ENCODE measurements at places on chromosomes 6 and 20.

- DNase-seq, result no peak
Measured at GRCh38 chr6:16124198-16125180, 4.4 kb upstream of the MYLIP start.

GRCh38 chr6:147724454-147724853 lies 216.0 kb downstream of the SAMD5 start:
- no peak for DNase-seq

DNA sequence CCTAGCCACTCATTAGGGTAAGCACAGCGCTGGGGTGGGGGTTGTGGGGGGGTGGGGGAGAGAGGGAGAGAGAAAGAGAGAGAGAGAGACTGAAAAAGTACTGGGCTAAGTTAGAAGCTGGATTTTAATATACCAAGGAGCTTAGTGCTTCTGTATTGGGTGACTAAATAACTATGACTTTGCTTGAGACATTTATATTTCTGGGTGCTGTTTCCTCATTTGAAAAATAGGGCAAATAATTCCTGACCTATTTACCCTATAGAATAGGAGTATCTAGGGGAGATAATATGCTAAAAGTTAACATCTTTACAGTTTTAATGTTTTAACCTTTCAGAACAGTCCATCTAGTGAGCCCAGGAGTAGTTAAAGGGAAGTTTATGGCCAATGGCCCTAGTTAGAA lies 7.7 kb downstream of the NKAIN2 start:
- no peak for DNase-seq

- DNase-seq, result no peak
Measured at GRCh38 chr20:59441860-59442810, 141.7 kb downstream of the EDN3 start.

DNA sequence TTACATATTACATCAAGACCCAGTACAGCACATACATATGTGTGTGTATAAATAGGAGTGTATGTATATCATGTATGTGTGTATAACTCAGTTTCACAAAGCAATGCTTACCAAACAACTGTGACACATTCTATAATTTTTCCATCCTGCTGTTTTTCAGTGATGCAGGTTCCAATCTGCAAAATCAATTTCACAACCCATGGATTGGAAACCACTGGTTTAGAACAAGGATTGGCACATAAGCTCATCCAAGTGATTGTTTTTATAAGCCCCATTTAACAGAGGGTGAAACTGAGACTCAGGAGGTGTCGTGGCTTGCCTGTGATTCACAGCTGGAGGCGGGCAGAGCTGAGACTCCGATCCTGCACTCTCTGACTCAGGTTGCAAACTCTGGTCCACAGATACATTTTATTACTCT lies 158.2 kb downstream of the ZMYND8 start:
- DNase-seq, result peak; percentile 61

DNA sequence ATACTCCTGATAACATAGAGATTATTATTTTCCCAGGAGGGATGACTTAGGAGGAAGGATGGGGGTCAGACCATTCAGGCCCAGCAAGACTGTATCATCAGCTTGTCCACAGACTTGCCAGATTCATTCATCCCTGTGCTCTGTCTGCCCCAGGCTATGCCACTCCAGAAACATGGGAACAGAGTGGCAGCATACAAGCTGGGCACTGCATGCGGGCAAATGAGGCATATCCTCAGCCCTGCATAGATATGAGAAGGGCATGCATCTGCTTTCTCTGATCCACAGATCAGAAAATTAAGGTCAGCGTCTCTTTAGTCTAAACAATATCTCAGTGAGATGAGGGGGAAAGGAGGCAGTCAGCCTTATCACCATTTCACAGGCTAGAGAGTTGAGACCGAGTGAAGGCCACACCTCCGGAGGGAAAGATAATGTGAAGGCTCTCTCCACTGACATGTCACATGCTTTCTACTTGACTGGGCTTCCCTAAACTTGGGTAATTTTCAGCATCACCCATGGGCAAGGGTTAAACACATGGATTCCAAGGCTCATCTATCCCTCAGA lies 140.5 kb downstream of the TFAP2B start:
- DNase-seq, result no peak

- DNase-seq, result no peak
Measured at GRCh38 chr6:108518714-108519576, 41.8 kb upstream of the FOXO3 start.

GRCh38 chr20:61169874-61170273 lies 82.2 kb upstream of the CDH4 start:
- DNase-seq, result no peak

DNA sequence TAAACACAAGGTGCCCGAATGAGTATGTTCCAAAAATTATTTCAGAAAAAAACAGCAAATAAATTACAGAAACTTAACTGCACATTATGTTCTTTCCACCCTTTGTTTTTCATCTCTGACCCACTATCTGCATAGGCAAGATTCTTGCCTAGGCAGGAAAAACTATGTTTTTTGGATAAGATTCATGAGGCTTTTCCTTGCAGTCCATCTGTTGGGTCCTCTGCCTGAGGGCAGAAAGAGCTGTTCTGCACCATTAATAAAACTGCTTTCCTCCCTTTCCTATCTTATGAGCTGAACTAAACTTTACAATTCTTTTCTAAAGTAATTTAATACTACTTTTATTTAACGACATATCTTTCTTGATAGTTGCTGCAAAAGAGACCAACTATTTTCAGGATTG lies 21.1 kb downstream of the ENPP1 start:
- DNase-seq, result no peak

DNA sequence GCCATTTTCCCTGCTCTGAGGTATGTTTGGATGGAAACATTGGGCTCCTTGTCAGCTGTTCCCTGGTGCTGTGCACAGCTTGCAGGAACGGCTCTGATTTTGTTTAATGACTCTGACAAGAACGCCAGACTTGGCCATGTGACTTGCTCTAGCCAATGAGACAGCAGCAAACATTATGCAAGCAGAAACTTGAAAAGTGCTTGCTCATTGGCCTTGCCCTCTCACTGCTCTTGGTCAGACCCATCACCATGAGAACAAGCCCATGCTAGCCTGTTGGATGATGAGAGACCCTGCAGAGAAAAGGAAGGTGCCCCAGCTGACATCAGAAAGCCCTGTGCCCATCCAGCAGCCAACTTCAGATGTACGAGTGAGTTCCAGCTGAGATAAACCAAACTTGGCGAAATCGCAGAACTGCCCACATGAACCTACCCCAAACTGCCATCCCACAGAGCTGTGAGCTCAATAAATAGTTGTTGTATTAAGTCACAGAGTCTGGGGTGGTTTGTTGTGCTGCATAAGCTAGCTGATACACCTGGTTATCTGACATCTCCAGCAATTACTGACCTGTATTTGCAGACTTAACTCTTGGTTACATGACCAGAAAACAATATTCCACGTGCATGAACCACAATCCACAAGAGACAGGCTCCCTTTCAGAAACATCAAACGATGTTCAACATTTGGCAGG lies 96.9 kb downstream of the JPH2 start:
- no peak for DNase-seq

GRCh38 chr6:4961322-4962168 lies 42.3 kb downstream of the RPP40 start:
- no peak for DNase-seq

- DNase-seq, result no peak
Measured at GRCh38 chr6:15392182-15392581, 146.3 kb downstream of the JARID2 start.

DNA sequence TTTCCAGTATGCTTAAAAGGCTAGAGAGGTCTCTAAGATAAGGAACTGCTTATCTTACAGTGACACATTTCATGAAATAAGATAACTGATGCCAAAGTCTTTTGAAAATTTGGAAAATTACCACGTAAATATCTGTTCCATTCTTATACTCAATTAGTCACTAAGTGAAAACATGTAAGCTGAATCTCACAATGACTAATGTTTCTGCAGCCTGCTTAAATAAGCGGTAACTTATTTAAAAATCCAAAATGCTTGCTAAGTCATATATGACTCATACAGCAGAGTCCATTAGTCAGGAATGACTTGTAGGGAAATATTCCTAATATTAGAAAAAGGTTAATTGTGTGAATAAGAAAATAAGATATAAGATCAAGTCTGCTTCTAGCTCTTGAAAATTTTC lies 27.8 kb upstream of the LGSN start:
- no peak for DNase-seq

GRCh38 chr6:15770347-15771143 lies 107.7 kb upstream of the DTNBP1 start:
- DNase-seq, result no peak

DNA sequence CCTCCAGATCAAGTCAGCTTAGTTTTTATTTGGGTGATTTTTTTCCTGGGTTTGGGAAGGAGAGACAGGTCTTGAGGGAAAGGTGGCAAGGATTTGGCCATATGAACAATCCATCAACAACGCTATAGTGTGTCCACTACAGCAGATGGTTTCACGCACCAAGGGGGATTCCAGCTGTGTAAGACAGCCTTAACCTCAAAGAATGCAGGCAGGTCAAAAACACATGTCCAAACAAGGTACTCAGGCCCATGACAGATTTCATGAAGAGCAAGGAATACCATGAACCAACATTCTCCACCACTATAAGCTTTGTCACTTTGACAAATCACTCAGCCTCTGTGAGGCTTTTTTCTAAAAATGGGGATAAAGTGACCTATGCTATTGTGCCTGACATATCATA lies 2.0 kb downstream of the AIF1 start:
- no peak for DNase-seq

DNA sequence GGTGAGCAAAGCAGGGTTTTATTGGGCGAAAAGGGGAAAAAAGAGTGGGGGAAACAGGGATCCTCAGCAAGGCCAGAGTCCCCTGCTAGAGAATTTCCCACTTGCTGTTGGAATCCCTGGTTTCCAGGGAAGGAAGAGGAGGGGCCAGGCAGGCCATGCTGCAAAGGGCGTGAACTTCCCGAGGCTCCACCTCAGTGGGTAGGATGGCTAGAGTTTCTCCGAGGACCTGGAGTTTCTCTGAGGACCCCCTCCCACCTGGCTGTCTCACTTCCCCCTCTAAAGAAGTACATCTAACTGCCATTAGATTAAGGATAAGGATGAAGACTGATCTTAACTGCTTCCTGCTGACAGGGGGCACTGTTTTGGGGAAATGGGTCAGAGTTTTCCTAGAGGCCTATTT lies 1239.3 kb upstream of the GJE1 start:
- no peak for DNase-seq

GRCh38 chr6:111091987-111092386 lies 4.7 kb downstream of the SLC16A10 start:
- DNase-seq, result no peak

DNA sequence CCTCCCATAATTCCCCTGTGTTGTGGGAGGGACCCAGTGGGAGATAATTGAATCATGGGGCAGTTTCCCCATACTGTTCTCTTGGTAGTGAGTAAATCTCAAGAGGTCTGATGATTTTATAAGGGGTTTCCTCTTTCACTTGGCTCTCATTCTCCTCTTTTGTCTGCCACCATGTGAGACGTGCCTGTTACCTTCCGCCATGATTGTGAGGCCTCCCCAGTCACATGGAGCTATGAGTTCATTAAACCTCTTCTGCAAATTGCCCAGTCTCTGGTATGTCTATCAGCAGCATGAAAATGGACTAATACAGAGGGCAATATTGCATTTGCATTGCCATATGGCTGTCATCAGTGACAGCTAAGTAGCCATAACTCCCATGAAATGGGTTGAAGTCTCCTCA lies 63.2 kb downstream of the ZNF217 start:
- DNase-seq, result no peak

GRCh38 chr20:60314727-60315126 lies 356.5 kb downstream of the CDH26 start:
- DNase-seq, result no peak

GRCh38 chr6:43269273-43270007 lies 26.2 kb downstream of the TTBK1 start:
- DNase-seq, result no peak

DNA sequence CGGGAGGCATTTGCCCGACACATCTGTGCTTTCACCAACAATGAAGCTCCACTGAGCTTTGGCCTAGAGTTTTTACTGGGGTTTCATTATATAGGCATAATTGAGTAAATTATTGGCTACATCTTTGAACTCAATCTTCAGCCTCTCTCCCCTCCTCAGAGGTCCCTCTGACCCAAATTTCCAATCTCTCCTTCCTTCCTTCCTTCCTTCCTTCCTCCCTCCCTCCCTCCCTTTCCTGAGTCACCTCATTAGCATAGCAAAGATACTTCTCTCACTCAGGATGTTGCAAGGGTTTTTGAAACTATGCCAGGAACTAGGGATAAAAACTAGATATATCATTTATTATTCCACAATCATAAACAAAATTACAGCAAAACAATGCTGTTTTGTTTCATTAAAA lies 238.2 kb upstream of the PRND start:
- no peak for DNase-seq

DNA sequence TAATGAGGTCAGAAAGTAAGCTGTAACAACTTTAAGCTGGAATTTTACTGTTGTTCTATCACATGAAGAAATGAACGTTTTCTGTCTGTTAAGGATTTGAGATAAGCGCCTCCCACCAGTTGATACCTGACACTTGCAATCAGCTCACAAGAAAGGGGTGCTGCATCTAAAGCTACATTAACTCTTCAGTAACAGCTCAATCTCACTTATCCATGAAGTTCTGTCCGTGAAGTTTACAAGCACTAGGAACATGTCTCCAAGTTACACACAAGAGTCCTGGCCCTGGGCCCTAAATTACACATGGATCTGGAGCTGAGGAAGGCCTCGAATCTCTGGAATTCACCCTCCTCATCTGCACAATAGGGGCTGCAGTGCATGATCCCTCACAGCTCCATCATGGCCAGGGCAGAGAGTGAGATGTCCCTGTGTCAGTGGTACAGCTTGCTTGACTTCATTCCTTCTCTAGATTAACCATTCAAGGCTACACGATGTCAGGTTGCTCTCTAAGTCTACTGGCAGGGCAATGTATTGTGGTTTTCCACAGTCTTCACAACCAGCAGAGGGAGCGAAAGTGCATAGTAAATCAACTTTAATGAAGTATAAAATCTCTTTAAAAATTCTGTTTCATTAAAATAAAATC lies 182.4 kb upstream of the MCHR2 start:
- DNase-seq, result no peak

DNA sequence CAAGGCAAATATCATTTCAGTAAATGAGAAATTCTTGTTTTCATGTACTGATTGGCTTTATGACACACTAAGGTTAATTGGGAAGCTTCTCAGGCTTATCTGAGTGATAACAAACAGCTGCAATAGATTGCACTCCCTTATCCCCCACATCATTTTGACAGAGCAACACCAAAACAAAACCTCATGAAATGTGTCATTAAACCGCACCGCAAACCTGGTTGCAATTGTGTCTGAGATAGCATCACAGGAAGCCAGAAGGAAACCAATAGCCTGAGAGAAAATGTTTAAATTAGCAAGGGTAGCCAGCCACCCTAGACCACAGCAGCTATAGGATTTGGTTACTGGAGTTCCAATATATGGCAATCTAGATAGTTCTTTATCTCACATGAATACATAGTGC lies 31.6 kb upstream of the LAMA4 start:
- peak; percentile 26 for DNase-seq
